ENCODE measurements at places on chromosomes 2 and 18.

GRCh38 chr2:145760781-145761649 lies 1241.1 kb upstream of the ZEB2 start:
- peak; percentile 21 for DNase-seq

- DNase-seq: no peak
Observed at GRCh38 chr2:1842945-1843344, 98.6 kb upstream of the PXDN start.

- DNase-seq: no peak
Observed at GRCh38 chr2:231298091-231298490, 97.4 kb upstream of the B3GNT7 start.

DNA sequence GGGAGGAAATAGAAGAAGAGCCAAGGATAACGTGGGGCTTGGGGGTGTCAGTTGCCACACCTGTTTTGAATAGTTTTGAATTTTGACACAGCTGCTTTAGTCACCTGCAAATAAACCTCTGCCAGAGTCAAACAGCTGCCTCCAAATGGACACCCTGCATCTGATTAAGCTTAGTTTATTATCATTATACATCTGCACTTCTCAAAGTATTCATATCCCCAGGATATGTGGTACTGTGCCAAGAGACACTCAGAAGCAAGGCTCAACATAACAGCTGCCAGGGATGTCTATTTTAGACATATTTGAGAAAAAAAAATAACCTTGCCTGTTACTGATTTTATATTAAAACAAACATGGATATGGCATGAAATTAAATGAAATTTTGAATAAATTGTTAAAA lies 122.5 kb upstream of the WDR75 start:
- no peak for DNase-seq

- no peak for DNase-seq
Observed at GRCh38 chr2:120660771-120661459, 74.8 kb upstream of the GLI2 start.

- DNase-seq: no peak
Observed at GRCh38 chr2:205629091-205629776, 53.1 kb upstream of the NRP2 start.

DNA sequence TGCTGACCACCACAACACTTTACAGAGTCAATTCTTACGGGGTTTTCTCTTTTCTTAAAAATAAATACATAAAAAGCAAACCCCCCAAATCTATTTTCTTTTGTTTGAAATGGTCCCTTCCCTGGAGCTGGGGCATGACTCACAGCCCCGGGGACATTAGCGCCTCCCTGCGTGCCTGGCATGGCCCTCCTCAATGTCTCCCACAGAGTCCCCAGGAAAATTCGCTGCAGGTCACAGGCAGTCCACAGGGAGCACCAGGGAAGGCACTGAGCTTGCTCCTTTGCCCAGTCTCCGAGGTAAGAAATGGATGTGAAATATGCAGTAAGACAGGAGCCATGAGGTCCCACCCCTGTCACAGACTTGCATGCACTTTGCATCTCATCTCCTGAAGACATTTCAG lies 142.5 kb downstream of the LAMA1 start:
- DNase-seq: no peak

- no peak for DNase-seq
Observed at GRCh38 chr18:25111377-25112288, 240.3 kb downstream of the ZNF521 start.

DNA sequence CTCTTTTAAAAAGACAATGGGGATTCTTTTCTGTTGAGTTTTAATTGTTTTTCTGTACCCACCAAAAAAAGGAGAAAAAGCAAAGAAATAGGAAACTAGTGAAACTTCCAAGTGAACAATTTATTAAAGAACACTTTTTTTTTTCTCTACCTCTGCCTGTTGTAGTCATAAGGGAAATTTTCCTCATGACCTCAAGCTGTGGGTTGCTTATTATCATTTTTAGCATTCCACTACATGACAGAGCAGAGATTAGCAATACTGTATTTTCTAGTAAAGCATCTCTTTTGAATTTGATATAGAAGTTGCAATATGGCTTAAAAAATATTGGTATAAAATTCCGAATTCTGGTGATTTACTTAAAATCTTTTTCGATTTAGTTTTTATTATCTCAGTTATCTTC lies 87.9 kb upstream of the LRRTM1 start:
- DNase-seq: no peak

DNA sequence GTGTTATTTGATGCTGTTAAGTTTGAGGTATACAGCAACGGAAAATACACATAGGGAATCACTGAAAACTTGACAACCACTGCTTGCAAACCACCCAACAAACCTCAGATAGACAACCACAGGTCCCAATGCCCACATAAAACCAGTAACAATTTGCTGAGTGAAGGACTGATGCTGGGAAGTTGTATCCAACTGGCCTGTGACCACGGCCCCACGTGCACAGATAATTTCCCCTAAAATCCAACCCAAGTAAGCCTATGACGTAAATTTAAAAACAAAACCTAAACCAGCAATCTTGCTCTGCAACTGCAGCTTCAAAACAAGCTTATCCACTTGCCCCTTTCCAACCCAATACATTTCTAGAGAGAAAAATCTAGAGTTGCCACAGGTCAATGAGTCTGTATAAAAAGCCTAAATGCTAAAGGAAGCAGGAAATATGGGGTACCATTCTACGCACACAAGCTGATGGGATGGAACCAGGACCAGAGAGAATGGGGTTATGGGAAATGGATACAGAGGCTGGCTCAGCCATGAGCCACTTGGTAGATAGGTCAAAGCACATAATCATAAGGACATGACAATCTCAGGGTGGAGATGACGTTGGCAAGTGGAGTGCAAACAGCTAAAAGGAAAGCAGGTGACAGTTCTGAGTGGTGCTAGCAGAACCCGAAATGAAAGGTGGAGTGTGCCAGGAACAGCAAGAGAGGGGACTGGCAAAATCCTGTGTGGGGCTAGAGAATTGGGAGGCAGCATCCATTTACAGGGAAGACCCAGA lies 27.8 kb upstream of the CREB1 start:
- DNase-seq: no peak

GRCh38 chr18:5710676-5711075 lies 166.9 kb upstream of the EPB41L3 start:
- DNase-seq: no peak

- DNase-seq: no peak
Observed at GRCh38 chr2:26772064-26773001, 8.2 kb downstream of the SLC35F6 start.

GRCh38 chr18:11668441-11669169 lies 20.5 kb upstream of the GNAL start:
- no peak for DNase-seq

DNA sequence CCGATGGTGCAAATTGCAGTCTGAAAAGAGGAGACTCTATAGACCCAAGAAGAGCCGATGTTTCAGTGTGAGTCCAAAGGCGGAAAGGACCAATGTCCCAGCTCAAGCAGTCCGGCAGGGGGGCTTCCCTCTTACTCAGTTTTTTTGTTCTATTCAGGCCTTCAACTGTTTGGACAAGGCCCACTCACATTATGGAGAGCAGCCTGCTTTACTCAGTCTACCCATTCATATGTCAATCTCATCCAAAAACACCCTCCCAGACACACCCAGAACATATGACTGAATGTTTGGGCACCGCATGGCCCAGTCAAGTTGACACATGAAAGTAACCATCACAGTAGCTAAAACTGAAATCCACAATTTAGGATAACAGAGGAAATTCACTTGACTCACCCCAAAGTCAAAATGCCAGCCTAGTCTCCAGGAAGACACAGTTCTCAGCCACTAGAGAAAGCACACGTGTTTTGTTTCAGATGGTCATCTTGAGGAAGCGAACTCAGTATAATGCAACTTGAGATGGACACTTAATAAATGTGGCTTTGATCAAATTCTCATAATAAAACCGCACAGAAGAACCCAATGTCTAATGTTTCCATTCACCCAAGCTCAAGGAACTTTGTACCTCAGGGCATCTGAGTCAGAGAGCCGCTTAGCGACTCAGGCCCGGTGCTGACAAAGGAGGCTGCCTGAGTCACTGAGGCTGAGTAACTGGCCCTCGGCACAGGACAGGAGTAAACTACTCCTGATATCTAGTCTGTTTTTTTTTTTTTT lies 2.4 kb downstream of the FHL2 start:
- no peak for DNase-seq

DNA sequence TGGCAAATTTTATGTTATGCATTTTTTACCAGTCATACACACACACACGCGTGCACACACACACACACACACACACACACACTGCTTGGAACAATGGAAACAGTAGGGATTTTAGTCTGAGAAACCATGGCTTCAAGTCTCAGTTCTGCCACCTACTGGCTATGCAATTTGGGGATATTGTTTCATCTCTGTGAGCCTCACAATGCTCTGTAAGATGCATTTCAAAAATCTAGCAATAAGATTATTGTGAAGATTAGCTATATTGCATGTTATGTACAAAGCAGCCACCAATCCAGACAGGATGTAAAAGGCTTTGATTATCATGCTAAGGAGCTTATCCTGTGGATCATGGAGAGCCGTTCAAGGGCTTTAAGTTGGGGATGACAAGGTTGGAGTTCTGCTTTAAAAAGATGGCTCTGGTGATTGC lies 401.4 kb downstream of the NBAS start:
- no peak for DNase-seq

GRCh38 chr2:202944408-202944807 lies 32.3 kb downstream of the CARF start:
- no peak for DNase-seq

GRCh38 chr2:20514596-20515269 lies 67.9 kb downstream of the RHOB start:
- peak; percentile 60 for DNase-seq

GRCh38 chr18:62287781-62288664 lies 37.1 kb upstream of the TNFRSF11A start:
- DNase-seq: no peak

- no peak for DNase-seq
Observed at GRCh38 chr2:8043295-8043694, 638.6 kb upstream of the ID2 start.

GRCh38 chr2:19933351-19933981 lies 31.7 kb upstream of the TTC32 start:
- no peak for DNase-seq

- DNase-seq: no peak
Observed at GRCh38 chr2:238488347-238488826, 61.7 kb downstream of the ASB1 start.

DNA sequence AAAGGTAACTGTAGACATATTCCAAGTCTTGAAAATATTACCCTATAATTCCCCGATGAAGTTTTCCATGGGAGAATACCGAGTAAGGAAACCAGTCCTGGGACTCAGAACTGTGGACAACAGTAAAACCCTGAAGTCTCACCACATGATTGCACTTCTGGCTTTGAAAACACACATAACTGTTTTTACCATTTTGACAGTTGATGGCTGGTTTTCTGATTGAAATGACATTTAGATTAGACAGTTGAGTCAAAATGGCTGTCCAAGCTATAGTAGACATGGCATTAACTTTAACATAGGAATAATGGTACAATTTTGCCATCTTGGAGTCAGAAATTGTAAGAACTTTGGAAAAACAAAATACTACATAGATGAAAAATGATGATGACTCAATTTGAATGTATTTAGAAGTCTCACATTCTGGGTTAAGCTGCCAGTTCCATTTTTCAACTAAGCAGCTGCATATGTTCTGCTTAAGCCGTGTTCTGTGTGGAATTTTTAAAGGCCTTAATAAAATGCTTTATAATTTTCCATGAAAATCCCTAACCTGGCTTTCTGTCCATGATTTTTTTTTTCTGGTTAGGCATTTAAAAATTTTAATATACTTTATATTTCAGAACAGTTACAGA lies 38.3 kb upstream of the WIPF1 start:
- no peak for DNase-seq

- no peak for DNase-seq
Observed at GRCh38 chr18:52367953-52368742, 28.2 kb downstream of the DCC start.

GRCh38 chr2:147855977-147856376 lies 11.1 kb downstream of the ACVR2A start:
- DNase-seq: no peak

All from smooth muscle cell of the brain vasculature (primary cell).